Cerebellar cortex (tissue), 1 donor: ENCODE measurements at places on chromosomes 2 and 18.
A peak's percentile ranks its signal among the peaks of the same experiment; 100 is the strongest.

GRCh38 chr2:30625701-30626100 is 178.7 kb downstream of the LCLAT1 start:
- DNase-seq = no peak

DNA sequence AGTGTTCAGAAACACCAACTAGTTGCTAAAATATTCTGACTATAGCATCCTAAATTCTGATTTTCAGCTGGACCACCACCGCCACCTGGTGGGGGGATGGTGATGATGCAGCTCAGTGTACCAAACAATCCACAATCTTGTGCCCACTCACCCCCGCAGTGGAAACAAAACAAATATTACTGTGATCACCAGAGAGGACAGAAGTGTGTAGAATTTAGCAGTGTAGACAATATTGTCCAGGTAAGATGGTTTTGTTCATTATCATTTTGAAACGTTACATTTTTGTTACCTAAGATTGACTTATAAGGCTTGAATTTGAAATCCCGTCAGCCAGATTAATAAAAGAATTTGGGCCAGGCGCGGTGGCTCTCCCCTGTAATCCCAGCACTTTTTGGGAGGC is 31.7 kb upstream of the UBXN4 start:
- DNase-seq = peak; percentile 54

- DNase-seq = no peak
Measured at GRCh38 chr2:235324324-235324723, 169.5 kb upstream of the AGAP1 start.

GRCh38 chr2:190891372-190891771 is 10.8 kb downstream of the GLS start:
- DNase-seq = no peak

DNA sequence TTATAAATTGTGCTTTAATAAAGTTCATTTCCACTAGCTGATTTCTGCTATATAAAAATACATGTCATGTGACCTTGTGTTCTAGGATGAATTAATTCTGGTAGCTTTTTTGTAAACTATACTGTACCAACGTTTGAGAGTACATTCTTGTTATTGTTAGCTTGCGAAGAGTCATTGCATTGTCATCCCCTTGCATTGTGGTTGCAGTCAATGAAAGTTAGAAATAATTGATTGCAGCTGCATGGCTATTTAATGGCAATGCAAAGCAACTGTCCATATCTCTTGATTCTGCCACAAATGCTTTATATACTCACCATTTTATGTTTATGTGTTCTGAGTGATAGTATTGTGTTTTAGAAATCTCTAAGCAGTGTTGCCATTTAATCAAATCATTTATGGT is 91.6 kb downstream of the ZNF407 start:
- no peak for DNase-seq
